ENCODE measurements at places on chromosomes 7 and 10.

GRCh38 chr10:19531324-19531723 lies 284.9 kb upstream of the PLXDC2 start:
- no peak for DNase-seq

- DNase-seq: no peak
These were observed 348.1 kb downstream of the GATA3 start for GRCh38 chr10:8402576-8402975.

DNA sequence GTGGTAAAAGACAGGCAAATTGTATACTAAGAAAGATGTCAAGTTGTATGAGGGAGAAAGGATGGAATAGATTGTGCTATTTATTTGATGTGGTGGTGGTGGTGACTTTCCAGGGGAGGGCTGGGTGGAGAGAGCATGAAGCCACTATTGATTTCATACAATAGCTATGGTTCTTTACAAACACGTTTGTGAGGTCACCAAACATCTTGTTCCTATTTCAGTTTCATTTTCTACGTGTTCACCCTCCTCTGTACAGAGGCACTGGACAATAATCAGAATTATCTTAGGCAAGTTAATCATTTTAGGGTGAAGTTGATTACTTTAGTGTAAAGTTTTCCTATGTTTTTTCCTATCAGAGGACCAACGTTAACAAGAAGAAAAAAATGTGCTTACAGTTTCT lies 10.3 kb upstream of the CNTNAP2 start:
- no peak for DNase-seq

- DNase-seq: peak; percentile 5
These were observed 22.6 kb downstream of the PNPLA8 start for GRCh38 chr7:108503112-108504026.

DNA sequence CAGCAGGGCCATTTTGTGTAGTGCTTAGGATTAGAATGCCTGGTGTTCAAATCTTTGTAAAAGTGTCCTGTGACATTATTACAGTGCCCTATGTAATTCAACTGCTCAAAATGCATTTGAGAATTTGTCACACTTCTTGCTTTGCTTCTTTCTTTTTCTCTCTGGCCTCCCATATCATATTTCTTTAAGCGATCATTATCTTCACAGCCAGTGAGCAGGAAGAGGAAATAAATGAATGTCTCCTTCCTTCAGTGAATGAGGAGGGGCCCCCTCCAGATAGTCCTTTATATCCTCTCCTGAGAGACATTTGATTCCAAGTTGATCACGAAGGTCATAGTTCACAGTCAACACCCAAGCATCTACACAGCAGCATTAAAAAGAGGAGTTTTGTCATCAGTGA lies 425.1 kb upstream of the NPVF start:
- DNase-seq: peak; percentile 62

DNA sequence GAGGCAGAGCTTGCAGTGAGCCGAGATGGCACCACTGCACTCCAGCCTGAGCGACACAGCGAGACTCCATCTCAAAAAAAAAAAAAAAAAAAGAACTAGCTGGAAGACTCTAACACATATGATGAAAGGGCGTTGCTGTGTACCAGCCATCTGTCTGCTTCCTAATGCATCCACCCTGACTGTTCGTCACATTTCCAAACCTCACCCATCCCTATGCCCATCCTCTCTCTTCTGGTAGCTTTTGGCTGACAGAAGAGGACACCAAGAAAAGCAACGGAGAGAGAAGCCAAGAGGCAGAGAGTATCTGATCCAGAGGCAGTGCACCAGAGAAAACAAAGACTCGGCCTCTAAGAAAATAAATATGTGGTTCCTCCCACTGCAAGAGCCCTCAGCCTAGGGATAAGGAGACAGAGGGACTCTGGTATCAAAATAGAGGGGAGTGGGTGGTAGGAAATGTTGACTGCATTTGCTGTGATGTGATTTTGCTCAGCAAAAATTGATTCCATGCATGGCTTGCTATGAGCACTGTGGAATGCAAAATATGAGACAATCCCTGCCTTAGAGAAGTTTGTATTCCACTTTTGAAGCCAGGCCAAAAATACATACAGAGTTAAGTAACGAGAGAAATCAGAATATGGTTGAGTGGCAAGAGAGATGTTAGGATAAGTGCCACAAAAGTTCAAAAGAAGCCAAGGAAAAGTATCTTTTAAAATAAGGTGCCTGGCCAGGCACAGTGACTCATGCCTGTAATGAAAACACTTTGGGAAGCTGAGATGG lies 100.8 kb upstream of the STK17A start:
- DNase-seq: no peak

GRCh38 chr7:36564489-36564888 lies 159.8 kb downstream of the AOAH start:
- DNase-seq: no peak

DNA sequence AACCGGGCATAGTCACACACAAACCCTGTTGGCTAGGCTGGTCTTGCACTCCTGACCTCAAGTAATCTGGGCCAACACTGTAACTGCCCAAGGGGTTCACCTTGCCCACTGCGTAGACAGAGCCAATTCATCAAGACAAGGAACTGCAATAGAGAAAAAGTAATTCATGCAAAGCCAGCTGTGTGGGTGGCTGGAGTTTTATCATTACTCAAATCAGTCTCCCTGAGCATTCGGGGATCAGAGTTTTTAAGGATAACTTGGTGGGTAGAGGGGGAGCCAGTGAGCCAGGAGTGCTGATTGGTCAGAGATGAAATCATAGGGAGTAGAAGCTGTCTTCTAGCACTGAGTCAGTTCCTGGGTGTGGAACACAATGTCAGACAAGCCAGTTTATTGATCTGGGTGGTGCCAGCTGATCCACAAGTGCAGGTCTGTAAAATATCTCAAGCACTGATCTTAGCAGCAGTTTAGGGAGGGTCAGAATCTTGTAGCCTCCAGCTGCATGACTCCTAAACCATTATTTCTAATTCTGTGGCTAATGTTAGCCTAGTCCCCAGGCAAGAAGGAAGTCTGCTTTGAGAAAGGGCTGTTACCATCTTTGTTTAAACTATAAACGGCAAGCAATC lies 15.6 kb upstream of the FXYD4 start:
- no peak for DNase-seq

GRCh38 chr10:131703941-131704340 lies 196.9 kb upstream of the PPP2R2D start:
- no peak for DNase-seq

DNA sequence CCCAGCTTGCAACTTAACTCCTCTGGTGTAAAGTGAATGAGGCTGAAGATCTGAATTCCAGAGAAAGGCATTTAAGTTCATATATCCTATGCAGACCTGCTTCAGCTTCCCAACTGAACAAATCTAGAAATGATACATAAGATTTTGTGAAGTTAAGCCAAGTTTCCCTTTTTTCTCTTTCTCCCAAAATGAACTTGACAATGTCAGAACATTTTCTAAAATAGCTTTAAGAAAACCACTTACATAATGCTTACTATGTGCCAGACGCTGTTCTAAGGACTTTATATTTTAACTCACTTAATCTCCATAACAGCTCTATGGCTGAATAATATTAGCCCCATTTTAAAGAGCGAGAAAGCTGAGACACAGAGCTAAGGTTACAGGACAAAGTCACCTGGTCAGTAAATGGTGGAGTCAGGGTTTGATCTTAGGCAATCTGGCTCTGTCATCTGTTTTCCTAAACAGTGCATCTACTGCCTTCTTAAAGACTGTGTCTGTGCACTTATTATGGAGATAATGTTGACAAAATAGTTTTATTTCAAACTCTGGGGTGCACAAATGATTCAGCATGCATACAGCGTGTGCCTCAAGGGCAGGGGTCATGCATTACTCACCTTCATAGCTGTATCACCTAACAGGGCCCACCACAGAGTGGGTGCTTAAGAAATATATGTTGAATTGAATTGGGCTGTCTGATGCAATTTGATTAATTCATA lies 66.8 kb downstream of the RHOBTB1 start:
- DNase-seq: no peak

DNA sequence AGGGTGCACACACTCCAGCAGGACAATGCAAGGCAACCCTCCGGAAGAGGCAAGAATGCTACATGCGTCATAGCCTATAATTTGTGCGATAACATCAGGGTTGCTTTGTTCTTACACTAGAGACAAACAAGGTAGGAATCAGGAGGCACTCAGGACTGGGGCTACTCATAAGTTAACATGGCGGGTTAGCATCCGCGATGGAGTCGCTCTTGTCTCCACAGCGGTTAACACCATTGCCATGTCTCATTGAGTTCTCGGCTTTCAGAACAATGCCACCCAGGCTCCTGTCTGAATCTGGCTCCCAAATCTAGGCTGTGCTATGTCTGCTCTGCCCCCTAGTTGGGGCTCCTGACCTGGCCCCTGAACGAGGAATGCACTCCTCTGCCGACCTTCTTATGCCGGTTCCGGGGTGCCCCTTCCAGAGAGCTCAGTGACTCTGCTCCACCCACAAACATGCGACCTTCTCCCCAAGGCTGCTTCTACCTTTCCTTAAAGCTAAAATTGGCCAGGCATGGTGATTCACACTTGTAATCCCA lies 24.9 kb upstream of the SLF2 start:
- no peak for DNase-seq

DNA sequence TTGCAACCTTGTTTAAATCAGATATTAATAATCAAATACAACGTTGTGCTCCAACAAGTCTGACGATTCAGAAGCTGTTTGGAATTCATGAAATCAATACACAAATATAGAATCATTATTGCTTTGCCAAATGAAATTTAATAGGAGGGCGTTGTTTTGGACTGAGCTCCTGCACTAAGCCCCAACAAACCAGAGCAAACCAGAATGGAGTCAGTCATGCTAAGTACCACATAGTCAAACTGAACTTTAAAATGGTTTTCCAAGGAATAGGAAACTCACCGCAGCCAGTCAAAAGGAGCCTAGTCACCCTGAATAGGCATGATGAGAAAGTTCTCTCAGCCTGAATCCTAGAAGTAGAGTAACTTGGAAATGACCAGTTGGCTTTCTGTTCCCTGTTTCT lies 53.7 kb downstream of the HACD1 start:
- DNase-seq: no peak

DNA sequence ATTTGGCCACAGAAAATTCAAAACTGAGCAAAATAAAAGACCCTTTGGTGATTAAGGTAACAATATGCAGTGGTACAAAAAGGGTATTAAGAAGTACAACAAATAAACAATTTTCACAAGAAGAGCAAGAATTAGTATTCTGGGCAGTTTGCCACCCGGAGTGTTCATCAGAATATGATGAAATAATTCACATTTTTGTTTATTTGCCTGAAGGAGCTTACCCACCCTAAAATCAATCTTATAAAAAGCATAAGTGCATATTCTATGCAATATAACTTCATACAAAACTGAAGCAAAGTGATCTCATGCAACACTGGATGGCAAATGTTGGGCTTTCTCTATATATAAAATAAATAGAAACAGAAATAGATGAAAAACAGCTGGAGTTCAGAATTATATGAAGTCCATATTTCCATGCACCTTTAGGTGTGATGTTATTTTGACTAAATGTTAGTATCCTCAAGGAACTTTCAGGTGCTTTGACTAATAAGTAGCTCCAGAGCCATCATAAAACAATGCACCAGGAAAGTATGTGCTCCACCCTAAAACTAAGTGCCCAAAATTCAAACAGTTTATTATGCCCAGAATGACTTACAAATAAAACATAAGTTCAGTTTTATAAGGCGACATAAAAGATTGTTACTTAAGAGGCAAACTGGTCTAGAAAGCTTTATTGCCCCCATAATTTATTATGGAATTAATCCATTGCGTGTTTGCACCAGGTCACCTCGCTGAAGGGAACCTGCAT lies 474.3 kb downstream of the SEMA3D start:
- no peak for DNase-seq

DNA sequence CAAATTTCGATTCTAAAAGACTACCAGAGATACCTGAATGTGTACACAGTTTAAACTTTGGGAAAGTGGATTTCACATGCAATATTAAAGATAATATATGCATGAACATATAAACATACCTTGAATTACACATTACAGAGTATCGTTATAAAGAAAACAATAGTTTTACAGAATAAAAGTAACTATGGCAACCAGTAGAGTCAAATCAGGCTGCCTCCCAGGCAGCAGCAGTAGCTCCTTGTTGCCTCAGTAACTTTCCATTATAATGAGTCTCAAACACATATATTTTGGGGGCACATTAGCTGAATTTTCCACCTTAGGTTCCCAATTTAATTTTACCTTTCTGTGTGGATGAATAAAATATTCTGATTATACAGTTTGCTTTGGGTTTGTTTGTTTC lies 164.4 kb upstream of the FEZF1 start:
- no peak for DNase-seq

- peak; percentile 15 for DNase-seq
These were observed 85.9 kb upstream of the MKI67 start for GRCh38 chr10:128211953-128212727.

DNA sequence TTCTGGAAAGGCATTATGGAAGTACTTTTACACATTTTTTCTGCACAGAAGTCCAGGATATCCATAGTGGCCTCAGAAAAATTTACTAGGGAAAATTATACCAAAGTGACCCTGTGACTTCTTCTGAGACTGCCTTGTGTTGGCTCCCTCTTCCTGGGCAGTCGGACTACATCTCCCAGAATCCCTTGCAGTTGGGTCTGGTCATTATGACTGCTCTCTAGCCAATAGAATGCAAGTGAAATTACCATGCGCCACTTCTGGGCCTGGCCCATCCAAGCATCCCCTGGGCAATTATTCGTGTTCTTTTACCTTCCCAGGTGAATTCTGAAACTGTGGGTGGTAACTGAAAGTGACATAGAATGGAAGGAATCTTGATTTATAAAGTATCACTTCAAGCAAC lies 430.9 kb downstream of the ACTR3B start:
- no peak for DNase-seq

- DNase-seq: no peak
These were observed 2.8 kb downstream of the EEPD1 start for GRCh38 chr7:36155811-36156361.

- no peak for DNase-seq
These were observed 149.5 kb downstream of the CXCL12 start for GRCh38 chr10:44235363-44235762.

GRCh38 chr7:78736548-78736947 lies 716.9 kb downstream of the MAGI2 start:
- DNase-seq: no peak

- no peak for DNase-seq
These were observed 394.7 kb downstream of the PTPRN2 start for GRCh38 chr7:158192956-158193355.

- no peak for DNase-seq
These were observed 11.5 kb upstream of the GRIFIN start for GRCh38 chr7:2487586-2488271.

GRCh38 chr10:30188101-30188500 lies 128.7 kb upstream of the JCAD start:
- DNase-seq: no peak

- no peak for DNase-seq
These were observed 2.1 kb downstream of the CAV2 start for GRCh38 chr7:116501425-116502167.

- DNase-seq: no peak
These were observed 15.9 kb downstream of the CROT start for GRCh38 chr7:87361320-87361719.

DNA sequence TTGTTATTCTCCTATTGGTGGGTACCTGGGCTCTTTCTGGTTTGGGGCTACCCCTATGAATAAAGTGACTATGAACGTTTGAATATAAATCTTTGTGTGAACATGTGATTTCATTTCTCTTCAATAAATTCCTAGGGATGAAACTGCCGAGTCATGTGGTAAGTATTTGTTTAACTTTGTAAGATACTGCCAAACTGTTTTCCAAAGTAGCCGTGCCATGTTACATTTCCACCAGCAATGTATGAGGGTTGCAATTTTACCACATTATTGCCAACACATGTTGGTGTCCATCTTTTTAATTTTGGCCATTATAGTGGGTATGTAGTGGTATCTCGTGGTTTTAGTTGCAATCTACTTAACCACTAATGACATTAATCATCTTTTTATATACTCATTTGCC lies 94.7 kb downstream of the ZNRF2 start:
- no peak for DNase-seq

Data from GF-D8 (cell line).